ENCODE measurements at places on chromosomes 7 and 10.

GRCh38 chr7:116195451-116195850 is 14.9 kb upstream of the TES start:
- DNase-seq, result no peak

GRCh38 chr7:40964610-40965009 is 738.3 kb downstream of the INHBA start:
- no peak for DNase-seq

GRCh38 chr10:31304291-31304970 is 14.6 kb upstream of the ZEB1 start:
- no peak for DNase-seq

DNA sequence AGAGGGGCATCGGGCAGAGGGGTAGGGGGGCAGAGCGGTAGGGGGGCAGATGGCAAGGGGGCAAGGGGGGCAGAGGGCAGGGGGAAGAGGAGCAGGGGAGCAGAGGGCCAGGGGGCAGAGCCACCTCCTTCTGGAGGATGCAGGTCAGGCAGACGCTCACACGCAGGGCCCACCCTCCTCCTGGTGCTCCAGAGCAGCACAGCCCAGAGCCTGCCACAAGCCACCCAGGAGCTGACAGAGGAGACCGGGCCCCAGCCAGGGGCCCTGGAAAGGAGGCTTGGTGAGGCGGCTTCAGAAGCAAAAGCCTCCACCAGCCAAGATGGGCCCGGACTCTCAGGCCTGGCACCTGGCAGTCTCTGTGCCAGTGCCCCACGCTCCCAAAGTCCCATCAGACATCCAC is 13.1 kb downstream of the MAD1L1 start:
- no peak for DNase-seq

- DNase-seq, result no peak
Measured at GRCh38 chr7:118793582-118793981, 569.1 kb downstream of the ANKRD7 start.

DNA sequence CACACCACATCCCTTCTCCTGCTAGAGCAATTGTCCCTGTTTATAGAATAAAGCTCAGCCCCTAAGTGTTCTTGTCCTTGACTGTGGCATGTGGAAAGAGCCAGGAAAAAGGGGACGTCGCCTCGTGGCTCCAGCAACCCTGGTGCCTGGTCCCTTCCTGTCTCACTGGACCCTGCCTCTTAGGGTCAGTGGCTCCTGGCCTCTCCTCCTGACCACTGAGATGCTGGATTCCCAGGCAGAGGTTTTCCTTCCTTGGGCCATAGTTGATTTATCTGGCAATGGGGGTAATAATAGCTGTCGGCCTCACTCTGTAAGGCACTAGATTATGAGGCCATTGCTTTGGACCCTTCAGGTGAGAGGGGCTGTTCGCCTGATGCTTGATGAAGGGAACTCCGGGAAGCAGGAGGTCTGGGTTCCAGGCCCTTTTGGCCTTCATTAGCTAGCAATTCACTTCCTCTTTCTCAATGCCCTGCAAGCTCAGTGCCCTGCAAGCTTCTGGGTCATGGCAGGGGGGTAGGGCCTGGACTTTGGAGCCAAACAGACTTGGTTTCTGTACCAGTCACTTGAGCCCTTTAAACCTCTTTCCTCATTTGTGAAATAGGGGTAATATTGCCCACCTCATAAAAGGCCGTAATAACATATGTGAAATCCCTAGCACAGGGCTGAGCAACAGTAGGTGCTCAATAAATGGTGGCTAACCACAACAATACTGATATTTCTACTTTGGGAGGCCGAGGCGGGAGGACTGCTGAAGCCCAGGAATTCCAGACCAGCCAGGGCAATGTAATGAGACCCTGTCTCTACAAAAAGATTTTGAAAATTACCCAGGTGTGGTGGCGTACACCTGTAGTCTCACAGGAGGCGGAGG is 1.1 kb downstream of the ASL start:
- no peak for DNase-seq
